Right forelimb (tissue), 1 donor: ENCODE measurements at places on chromosomes 16 and 17.

- DNase-seq, result no peak
These were observed 77.2 kb upstream of the TNRC6A start for GRCh38 chr16:24652209-24652712.

- no peak for DNase-seq
These were observed 71.7 kb upstream of the BRD7 start for GRCh38 chr16:50440531-50440930.

DNA sequence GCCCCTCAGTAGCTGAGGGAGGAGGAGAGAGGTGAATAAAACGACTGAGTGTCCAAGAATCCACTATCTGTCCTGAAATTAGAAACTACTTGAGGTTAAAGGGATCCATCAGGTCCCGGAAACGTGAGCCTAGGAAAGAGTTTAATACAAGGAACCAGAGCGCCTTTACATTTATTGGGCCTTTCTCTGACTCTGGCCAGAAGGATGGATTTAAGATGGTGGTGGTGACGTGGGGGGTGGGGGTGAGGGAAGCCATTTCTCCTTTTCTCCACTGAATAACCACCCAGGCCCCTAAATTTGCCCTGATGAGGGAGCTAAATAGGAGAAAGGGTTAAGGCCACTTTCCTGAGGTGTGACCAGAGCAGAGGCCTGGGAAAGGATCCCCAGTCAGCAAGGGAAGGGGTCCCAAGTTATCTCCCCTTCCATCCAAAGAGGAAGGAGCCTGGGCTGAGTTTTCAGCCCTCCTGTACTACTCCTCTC lies 1.0 kb upstream of the HOXB9 start:
- DNase-seq, result no peak

DNA sequence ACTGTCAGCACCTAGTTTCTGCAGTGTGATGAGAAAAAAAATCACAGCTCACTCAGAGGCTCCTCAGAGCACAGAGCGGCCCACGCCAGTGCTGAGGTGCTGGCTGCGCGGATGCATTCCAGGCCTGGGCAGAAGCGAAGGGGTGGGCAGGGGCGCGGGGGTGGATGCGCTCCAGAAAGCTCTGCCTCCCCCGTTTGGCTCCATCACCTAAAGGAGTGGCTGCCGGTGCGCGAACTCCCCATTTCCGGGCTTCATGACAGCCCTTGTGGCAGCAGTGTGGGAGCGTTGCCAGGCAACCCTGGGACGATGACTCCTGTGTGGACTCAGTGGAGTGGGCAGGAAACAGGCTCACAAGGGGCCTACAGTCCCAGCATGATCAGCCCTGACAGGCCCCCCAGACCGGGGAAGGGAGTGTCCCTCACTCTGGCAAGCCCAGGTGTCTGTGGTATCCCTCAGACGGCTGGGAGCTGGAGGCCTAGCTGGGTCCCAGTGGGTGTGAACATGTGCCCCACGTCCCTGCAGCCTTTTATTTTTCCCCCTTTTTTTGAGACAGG lies 32.8 kb upstream of the NUDT16L1 start:
- peak; percentile 76 for DNase-seq

- DNase-seq, result no peak
These were observed 846 bp downstream of the CPNE7 start for GRCh38 chr16:89576153-89577054.

DNA sequence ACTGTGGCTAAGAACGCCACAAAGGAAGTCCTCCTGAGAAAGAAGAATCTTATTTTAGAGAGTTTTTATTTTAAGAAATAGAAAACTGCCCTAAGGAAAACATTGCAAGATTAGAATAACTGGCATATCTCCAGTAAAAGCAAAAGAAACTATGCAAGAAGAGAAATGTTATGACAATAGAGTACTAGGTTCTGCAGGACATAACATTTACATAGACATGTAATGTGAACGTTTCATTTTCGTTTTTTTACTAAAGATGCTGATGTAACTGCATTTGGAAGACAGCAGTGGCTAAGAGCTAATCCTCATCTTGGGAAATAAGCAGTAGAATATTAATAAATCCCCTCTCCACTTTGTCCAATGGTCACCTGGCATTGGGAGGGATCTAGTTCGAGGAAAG lies 7.8 kb upstream of the ASGR2 start:
- no peak for DNase-seq

- no peak for DNase-seq
These were observed 21.1 kb downstream of the ARHGAP23 start for GRCh38 chr17:38449364-38449763.

DNA sequence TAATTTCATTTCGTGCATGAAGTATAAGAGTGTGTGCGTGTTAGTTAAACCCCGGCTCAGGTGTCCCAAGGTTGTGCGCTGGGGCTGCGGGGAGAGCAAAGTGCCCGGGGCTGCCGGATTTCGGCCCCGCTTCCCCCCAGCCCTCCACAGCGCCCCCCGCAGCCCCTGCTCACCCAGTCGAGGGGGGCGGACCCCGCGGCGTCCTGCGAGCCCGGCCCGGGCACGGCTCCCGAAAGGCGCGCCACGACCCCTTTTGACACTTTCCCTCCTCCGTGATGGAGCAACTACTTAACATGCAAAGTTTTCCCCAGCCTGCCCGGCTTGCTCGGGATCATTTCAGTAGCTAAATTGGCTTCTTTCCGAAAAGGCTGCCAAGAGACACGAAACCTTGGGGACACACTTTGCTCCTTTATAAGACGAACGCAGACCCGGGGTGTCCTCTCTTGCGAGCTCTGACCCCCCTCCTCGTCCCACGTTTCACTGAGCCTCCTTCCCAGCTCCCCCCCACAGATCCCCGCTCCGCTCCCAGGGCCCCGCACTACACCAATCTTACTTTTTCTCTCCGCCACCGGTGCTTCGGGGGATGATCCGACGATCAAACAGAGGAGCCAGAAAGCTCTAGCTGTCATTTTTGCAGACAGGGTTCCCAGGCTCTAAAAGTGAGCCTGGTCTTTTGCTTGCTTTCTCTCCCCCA lies 552 bp downstream of the C17orf58 start:
- DNase-seq, result peak; percentile 58
